ENCODE measurements at places on chromosomes 2 and 18.
A peak's percentile ranks its signal among the peaks of the same experiment; 100 is the strongest.

DNA sequence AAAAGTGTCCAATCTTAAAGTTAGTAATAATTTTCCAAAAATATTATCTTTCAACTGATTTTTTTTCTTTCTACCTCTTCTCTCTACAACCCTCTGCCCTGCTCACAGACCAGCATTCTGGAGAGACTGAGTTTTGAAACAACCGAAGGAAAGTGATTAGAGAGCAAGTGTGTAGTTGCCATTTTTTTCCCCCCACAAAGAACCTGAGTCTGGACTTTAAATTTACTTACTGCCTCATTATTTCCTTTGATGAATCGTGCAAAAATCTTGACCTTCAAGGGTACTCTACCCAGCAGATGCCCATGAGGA is 63.4 kb upstream of the NEUROD1 start:
- DNase-seq, result no peak

DNA sequence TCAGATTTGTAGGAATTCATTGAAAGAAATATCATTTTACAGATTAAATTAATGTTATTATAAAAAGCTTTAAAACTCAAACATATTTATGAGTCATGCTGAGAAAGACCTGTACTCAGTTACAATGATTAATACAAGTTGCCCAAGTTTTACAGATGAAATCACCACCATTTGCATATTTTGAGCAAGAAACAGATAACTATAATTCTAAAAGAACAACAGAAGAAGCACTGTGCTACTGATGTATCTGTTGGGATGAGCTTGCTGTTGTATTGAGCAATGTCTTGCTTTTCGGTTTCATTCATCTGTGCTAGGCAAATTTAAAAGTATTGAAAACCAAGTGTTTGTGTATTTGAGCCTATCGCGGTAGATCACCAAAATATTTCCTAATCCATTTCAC is 1589.1 kb upstream of the ZEB2 start:
- DNase-seq, result peak; percentile 7

DNA sequence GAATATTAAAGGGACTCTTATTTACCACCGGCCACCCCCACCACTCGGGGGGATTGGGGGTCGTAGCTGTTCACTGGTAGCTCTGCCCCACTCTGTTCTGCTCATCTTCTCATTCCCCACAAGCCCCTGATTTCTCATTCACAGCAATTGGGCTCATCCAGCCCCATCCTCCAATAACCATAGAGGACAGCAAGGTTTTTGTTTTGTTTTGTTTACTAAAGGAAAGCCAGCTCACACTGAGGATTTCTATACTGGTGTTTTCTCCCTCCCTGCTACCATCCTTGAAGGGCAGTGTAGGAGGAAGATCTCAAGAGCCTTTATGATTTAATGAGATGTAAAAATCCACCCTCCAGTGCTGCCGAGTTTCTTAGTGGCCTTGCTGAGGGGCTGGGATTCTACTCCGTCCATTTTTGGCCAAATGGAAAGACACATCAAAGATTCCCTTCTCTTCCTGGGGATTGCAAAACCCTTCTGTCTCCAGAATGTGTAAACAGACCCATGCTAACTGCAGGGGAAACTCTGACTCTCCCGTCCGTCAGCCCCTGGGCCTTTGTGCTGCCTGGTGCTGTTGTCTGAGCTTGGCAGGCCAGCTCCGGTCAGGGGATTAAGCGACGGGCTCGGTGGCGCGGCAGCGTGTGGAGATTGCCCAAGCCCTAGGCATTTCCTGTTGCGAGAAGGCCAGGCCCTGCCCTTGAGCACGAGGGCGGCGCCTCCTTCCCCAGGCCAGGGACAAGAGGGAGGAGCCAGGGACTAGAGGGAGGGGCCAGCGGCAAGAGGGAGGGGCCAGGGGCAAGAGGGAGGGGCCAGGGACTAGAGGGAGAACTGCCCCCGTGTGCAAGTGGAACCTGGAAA is 165.0 kb downstream of the ANTXR1 start:
- peak; percentile 97 for DNase-seq

GRCh38 chr18:48947092-48947491 is 3.7 kb downstream of the SMAD7 start:
- no peak for DNase-seq

GRCh38 chr2:11914455-11914854 is 168.0 kb downstream of the LPIN1 start:
- peak; percentile 99 for DNase-seq
